ENCODE measurements at places on chromosomes 5 and 9.
A peak's percentile ranks its signal among the peaks of the same experiment; 100 is the strongest.

DNA sequence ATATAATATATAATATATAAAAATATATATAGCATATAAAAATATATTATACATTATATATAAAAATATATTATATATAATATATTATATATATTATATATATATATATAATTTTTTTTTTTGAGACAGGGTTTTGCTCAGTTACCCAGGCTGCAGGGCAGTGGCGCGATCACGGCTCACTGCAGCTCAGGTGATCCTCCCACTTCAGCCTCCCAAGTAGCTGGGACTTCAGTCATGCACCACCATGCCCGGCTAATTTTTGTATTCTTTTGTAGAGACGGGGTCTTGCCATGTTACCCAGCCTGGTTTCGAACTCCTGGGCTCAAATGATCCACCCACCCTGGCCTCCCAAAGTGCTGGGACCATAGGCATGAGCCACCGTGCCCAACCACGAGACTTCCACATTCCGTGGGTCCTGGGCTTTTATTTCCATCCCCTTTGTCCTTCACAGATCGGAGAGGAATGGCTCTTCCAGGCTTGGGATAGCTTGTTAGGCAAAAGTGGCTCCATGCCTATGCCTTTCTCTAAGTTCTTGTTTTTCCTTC is 62.0 kb upstream of the IER5L start:
- DNase-seq, result no peak

DNA sequence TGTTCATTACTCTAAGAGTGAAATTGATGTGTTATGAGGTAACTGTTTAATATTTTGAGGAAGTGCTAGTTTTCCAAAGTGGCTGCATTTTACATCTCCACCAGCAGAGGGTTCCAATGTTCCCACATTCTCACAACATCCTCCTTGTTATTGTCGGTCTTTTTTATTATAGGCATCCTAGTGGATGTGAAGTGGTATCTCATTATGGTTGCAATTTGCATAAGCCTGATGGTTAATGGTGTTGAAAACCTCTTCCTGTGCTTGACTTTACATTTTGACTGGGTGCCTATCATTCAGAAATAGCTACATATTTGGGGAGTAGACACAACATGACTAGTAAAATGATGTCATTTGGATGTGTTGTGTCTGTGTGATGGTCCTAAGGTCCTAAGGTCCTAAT is 143.6 kb downstream of the MRPS30 start:
- DNase-seq, result no peak

DNA sequence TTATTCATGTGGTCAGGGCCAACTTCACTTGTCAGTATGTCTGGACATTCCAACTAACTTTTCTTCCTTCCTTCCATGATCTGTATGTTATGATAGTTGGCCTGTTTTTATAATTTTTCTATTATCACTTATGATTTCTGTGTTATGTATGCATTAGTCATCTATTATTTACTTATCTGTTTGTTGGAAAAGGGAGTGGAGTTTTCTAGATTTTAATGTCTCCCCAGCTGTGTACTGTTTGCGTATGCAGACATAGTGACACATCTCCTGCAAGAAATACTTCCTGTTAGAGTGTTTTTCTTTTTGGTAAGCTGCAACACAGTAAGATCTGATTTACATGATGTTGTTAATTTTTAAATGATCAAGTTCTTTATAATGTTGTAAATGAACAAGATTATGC is 8.7 kb upstream of the INSYN2B start:
- no peak for DNase-seq

- DNase-seq, result peak; percentile 22
These were observed 60.4 kb upstream of the CAST start for GRCh38 chr5:96601715-96602244.

DNA sequence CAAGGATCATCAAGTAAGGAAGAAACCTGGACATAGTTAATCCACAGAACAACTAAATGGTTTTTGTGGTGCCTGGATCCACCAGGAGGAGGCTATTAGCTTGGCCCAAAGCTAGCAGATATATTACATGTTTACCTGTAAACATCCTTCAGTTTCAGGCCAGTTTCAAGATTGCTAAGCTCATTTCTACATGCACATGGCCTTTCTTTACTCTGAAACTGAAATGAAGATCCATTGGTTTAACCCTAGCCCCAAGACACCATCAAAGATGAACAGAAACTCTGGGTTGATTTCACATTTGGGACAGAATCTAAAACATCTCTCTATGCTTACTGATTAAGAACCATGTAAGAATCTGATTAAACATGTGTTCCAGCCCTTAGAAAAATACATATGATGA is 611.8 kb downstream of the TLE1 start:
- no peak for DNase-seq

DNA sequence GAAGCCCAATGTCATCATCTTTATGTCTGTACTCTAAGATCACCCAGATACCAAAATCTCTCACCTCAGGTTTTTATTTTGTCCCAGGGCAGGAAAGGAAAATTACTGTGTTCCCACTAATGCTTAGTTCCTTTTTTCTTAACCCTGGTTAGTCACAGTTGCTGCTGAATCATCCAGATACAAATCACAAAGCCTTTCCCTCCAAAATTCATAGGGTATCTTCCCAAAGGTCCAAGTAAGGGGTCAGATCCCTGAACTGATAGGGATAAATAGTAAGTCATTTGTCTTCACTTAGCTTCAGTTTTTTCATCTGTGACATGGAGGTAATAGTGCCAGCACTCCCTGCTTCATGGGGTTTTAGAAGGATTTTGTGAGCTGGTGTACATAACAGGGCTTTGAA is 2.2 kb downstream of the PLCXD3 start:
- no peak for DNase-seq

DNA sequence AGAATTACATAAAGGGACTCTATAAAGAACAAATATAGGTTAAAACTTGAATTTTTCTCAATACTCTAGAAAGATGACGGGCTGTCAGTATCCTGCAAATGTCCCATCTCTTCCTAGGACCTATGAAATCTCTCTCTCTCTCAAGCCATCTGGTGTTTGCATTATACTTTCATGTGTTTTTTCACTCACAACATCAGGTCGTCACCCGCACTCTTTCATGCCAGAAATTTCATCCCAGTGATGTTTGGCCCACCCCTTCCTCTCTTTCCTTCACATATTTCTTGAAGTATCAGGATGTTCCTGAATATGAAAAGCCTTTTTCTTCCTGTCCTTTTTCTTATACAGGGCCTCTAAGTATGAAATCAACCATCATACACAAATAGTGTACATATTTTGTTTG is 63.3 kb upstream of the GAS1 start:
- DNase-seq, result no peak

DNA sequence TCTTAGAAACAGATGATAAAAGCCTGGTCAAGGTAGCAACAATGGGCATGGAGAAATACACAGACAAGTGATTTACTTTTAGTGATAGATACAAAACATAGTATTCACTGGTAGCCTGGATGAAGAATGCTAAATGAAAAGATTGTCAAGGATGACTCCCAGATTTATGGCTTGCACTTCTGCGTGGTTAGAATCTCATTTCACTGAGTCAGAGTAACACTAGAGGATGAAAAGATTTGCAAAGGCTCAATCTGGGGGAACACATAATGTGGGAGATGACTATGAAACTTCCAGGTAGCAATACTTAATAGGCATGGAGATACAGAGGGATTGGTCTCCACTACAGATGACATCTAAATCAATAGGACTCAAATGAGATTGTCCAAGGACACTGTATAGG is 38.4 kb downstream of the AGTPBP1 start:
- DNase-seq, result no peak

- peak; percentile 47 for DNase-seq
These were observed 280.8 kb downstream of the CDH10 start for GRCh38 chr5:24363789-24364481.

- DNase-seq, result no peak
These were observed 288.5 kb downstream of the OSTF1 start for GRCh38 chr9:75376680-75377254.

GRCh38 chr5:174943785-174944184 is 219.4 kb downstream of the MSX2 start:
- DNase-seq, result no peak

GRCh38 chr5:78649211-78649695 is 681 bp upstream of the LHFPL2 start:
- DNase-seq, result no peak

- DNase-seq, result no peak
These were observed 141.8 kb downstream of the C9orf50 start for GRCh38 chr9:129478961-129479630.

GRCh38 chr9:126410229-126410628 is 83.6 kb downstream of the MVB12B start:
- DNase-seq, result no peak

DNA sequence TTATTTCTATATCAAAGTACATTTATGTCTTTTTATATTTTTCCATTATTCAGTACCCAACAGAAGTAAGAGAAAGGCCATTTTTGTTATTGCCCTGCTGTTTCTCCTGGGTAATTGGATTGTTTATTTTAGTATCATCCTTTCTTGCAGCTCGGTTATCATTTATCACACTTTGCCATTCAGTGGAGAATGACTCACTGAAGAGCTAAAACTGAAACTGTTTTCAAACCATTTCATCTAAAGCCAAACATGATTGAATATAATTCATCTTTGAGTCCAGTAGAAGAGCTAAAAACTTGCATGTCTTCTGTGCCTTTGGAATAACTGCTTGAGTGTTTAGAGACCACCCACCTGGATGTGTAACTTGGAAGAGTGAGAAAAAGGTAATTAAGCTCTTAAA is 139.5 kb upstream of the PRDM9 start:
- no peak for DNase-seq

DNA sequence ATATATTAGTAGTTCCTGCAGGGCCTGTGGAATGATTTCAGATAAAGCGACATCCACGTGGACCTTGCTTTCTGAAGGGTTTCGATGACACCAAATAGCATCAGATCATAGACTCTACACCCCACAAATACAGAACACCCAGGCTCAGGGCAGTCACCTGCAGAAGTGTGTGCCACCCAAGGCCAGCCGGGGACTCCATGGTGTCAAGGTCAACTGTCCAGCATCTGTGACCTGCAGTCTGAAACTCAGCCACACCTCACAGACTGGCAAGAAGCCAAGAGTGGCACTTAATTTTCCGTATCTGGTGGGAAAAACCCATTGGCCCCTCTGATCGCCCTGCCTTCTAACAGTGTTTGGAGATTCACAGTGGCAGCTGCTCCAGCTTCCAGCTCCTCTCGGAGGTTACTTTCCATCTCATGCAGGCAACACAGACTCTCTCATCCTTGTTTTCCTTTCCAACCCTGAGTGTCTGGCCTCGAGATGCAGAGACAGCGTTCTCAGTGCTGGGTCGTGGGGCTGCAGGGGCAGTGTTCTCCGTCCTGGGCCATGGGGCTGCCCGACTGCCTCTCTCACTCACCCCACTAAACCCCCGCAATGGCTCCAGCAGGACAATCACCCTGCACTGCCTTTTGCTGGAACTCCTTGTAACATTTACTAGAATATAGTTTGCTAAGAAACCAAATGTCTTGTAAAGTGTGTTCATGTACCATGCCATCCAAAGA is 221.9 kb downstream of the IRX2 start:
- no peak for DNase-seq

DNA sequence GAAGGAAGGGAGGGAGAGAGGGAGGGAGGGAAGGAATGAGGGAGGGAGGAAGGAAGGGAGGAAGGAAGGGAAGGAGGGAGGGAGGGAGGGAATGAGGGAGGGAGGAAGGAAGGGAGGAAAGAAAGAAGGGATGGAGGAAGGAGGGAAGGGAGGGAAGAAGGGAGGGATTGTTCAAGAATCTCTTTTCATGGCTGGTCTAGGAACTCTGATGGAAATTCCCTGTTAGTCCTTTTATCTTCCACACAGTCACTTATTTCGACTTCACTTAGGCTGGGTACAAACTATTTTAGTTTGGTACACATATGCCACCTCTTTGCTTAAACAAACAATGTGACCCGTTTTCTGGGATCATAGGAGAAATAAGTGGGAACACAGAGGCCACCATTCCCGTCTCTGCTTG is 435.6 kb upstream of the WWC1 start:
- no peak for DNase-seq

GRCh38 chr9:95991326-95991725 is 115.8 kb downstream of the ERCC6L2 start:
- no peak for DNase-seq

- no peak for DNase-seq
These were observed 255.6 kb downstream of the NR3C1 start for GRCh38 chr5:143147902-143148301.

GRCh38 chr5:5165541-5166002 is 25.4 kb downstream of the ADAMTS16 start:
- no peak for DNase-seq

DNA sequence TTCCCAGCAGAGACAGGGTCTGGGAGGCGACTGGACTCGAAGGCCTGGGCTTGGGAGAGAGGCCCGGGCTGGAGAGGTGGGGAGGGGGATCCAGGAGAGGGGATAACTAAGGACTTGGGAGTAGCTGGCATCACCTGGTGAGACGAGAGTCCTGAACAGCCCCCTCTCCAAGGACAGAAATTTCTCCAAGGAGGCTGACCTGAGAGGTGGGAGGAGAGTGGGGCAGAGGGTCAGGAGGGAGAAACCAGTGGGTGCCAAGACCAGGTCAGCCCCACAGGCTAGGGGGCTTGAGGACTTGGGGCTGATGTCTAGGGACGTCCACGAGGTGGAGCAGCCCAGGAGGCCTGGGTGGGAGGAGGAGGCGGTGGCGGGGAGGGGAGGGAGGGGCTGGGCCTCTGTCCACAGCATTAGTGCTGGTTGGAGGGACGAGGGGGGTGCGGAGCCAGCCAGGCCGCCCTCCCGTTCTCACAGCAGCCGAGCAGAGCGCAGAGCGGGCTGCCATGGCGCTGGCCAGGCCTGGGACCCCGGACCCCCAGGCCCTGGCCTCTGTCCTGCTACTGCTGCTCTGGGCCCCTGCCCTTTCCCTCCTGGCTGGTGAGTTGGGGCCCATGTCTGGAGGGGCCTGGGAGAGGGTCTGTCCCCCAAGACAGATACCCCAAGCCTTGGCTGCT is at the start of gene CRB2:
CRB2 (plus strand) TSS at position 437 of the 671 bp plus-strand sequence; CDS start at position 501, 64 bp downstream.
- DNase-seq, result peak; percentile 71

- DNase-seq, result no peak
These were observed 52.8 kb upstream of the TAF11L2 start for GRCh38 chr5:17445185-17445584.

GRCh38 chr5:125113328-125113727 is 366.9 kb upstream of the ZNF608 start:
- DNase-seq, result no peak

DNA sequence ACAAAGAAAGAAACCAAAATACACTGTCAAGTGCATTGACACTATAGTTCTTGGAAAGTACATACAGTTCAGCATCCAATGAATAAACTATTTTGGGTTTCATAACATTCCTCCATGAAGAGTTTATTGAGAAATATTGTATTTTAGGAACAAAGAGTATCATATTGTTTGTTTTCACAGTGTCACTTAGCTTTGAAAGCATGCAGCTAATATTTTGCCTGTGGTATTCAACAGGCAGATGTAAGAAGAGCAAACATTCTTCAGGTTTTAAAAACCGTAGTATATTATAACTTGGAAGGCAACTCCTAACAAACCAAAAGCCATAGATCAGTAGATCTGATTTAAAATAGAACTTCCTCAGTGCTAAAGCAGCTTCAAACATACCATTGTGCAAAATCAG is 4.5 kb downstream of the PRELID2 start:
- no peak for DNase-seq

GRCh38 chr5:167759057-167759821 is 532.2 kb upstream of the WWC1 start:
- DNase-seq, result no peak

Measured in NCI-H510A (cell line).